ENCODE measurements at places on chromosomes 1 and 21.
A peak's percentile ranks its signal among the peaks of the same experiment; 100 is the strongest.

GRCh38 chr1:205642679-205643307 lies 11.0 kb upstream of the ELK4 start:
- no peak for DNase-seq

DNA sequence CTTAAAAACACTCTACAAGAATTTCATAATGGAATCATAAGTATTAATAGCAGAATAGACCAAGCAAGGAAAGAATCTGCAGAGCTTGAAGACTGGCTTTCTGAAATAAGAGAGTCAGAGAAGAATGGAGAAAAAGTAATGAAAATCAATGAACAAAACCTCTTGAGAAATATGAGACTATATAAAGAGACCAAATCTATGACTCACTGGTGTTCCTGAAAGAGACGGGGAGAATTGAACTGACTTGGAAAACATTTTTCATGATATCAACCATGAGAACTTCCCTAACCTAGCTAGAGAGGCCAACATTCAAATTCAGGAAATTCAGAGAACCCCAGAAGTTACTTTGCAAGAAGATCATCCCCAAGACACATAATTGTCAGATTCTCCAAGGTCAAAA lies 85.6 kb downstream of the GDAP2 start:
- DNase-seq: no peak

GRCh38 chr21:45982758-45983648 lies 1.4 kb downstream of the COL6A1 start:
- no peak for DNase-seq

- no peak for DNase-seq
Measured at GRCh38 chr1:157132111-157132510, 6.1 kb downstream of the ETV3 start.

- DNase-seq: no peak
Measured at GRCh38 chr1:147753081-147753480, 7.3 kb downstream of the GJA5 start.

DNA sequence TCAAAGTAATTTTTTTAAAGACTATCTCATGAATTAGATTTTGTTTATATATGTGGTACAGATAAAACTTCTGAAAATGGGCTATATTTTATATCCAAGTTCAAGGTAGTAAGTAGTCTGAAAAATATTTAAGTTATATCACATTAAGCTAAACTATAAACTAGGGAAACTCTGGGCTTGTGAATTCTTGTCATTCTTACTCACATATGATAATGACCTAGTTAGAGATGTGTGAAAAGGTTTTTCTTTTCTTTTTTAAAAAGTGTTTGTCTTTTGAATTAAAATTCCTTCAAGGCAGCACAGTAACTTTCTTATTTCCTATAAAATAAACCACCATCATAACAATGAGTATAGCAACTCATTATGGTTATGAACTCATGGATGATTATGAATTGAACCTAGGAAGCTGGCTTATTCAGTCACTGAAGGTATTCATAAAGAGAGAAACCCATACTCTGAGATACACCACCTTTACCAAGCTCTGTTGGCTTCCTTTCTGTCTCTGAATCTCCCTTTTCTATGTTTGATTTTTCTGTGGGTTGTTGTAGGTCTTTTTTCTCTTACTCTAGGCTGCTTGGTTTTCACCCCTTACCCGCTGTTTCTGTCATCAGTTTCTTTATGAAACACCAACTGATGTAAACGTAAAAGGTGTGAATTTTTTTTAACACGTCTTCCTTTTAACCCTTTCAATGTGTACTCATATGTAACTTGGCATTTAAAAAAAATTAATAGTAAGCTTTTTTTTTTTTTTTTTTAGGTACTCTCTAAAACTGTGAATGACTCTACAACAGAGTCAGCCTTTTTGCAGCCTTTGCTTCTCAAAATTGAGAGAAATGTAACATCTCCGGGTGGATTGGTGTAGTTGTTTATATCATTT lies 25.2 kb downstream of the IL12RB2 start:
- DNase-seq: no peak

- no peak for DNase-seq
Measured at GRCh38 chr1:9903801-9904527, 6.1 kb downstream of the CTNNBIP1 start.

GRCh38 chr1:169511316-169512005 lies 25.7 kb upstream of the SLC19A2 start:
- DNase-seq: no peak

DNA sequence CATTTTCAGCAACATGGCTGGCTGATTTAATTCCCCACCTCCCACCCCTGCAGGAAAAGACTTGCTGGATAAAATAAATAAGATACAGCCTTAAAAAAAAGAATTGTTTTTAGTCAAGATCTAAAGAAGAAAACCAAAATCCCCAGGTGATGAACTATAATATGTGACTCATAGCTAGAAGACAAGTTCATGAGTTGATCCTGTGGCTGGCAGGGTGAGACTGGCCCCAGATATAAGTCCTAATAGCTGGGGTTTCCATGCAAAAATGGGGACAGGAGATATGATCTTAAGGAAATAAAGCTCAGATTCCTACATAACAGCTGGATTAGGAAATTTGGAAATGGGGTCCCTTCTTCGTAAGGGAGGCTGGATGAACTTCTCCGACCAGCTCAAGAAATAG lies 21.9 kb upstream of the RGSL1 start:
- DNase-seq: no peak

DNA sequence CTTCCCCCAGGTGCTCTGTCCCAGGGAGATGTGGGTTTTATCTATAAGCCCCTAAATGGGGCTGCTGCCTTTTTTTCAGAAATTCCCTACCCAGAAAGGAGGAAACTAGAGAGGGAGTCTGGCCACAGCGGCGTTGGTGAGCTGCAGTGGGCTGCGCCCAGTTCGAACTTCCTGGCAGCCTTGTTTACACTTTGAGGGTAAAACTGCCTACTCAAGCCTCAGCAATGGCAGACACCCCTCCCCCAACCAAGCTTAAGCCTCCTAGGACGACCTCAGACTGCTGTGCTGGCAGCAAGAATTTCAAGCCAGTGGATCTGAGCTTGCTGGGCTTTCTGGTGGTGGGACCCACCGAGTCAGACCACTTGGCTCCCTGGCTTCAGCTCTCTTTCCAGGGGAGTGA lies 46.2 kb upstream of the PAPPA2 start:
- DNase-seq: no peak

- DNase-seq: peak; percentile 70
Measured at GRCh38 chr1:156480411-156481192, 20.0 kb downstream of the MEF2D start.
